ENCODE measurements at places on chromosomes 4 and X.

GRCh38 chr4:152094970-152095700 lies 334.3 kb upstream of the GATB start:
- DNase-seq, result no peak

GRCh38 chrX:110276778-110277177 lies 41.1 kb downstream of the AMMECR1 start:
- DNase-seq, result no peak

- DNase-seq, result no peak
These were observed 75.4 kb downstream of the KDM6A start for GRCh38 chrX:44948406-44948805.

DNA sequence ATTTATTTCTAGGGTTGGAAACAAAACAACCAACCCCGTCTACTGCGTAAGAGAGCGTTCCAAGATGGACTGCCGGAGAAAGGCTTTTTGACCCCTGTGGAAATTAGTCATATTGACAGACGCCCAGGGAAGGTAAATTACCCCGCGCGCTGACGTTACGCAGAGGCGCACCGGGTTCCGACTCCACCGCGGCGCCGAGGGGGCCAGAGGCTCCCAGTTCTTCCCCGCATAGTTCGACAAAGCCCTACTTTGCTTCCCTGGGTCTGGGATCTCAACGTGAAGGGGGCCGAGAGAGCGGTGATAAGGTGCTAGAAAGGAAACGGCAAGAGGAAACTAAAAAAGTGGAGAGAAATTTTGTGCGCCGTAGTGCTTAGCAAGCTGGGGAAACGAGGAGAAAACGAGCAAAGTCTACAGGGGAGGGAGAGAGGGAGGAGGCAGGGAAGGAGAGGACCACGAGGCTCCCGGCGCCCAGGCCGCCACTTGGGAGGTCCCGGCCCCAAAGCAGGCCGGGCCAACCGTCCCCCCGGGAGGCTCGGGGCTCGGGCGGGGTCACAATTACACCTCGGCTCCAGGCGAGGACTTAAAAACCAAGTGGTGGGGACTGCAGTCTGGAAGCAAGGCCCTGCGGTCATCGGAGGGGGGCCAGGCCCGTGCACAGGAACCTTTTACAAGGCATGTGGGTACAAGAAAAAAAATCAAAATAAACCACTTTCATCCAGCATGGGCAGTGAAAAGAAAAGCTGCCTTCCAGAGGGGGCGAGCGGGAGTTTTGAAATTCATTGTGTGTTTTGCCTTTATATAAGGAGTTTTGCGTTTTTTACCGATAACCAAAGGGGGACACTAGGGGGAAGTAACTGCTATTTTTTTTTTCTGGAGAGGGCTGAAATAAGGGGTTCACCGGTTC lies 13.2 kb downstream of the HAND2 start:
- DNase-seq, result peak; percentile 52

- no peak for DNase-seq
These were observed 19.6 kb downstream of the CAMK2D start for GRCh38 chr4:113741956-113742355.

DNA sequence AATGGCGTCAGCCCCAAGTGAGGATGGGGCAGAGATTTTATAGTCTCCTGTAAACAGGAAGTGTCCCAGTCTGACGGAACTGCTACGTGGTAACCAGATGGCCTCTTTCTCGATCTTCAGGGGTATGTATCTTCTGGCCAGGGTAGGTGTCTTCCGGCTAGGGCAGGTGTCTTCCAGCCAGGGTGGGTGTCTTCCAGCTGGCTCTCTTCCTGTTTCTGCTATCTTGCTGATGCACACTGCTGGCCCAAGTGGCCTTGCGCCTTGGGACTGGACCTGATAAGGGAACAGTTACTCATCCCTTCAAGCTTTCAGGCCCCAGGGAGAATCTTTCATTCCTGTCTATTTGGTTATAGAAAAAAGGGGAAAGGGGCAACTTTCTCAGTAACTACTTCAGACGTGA lies 178.7 kb upstream of the MAGEE2 start:
- no peak for DNase-seq

- no peak for DNase-seq
These were observed 41.8 kb upstream of the IL21 start for GRCh38 chr4:122662701-122663100.
